MCF 10A (cell line): ENCODE measurements at places on chromosomes 7 and 10.
A peak's percentile ranks its signal among the peaks of the same experiment; 100 is the strongest.

DNA sequence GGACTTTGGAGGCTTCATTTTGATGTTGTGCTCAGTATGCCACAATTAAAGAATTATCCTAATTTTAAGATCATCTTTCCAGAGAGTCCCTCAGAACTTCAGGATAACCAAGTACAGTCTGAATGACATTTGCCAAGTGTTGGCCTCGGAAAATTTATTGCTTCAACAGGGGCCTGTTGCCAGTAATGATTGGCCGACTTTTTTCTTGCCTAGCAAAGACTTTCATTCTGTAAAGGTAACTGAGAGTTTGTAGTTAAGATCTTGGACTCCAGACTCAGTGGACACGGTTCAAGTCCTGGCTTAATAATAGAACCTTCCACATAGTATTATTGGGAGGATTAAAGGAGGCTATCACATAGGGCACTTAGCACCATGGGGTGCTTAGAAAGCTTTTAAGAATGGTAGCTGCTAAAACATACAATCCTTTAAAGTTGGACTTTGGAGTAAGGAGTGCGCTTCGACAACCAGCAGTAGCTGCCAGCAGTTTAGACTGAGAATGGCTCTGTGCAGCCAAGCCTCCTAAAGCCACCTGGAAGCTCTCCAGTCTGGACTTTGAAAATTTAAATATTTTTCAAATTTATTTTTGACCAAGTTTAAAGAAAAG lies 90.0 kb downstream of the PLCE1 start:
- no peak for DNase-seq

DNA sequence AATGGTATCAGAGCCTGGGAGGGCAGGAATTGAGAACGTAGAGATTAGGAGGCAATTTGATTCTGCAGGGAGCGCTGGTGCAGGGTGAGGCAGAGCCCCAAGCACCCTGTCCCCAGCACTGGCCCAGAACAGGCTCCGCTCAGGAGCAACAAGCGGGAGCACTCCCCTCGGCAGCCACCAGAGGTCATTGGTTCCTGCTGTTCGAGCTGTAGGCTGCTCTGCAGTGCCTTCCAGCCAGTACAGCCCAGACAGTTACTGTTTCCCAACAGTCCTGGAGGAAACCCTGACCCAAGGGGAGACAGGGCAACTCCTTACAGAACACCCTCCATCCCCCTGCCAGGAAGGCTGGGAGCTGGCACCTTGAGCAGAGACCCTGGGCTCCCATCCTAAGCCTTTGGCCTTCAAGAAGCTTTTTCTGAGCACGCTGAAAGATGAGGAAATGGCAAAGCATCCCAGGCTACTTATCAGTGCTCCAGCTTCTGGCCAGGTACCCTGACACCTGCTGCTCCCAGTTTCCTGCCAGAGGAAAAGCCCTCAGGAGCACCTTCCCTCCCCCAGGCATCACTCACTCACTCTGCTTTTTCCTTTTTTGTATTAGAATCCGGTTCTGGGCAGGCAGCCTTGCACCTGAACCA lies 71.2 kb upstream of the EFCAB10 start:
- peak; percentile 62 for DNase-seq

GRCh38 chr7:44184206-44184872 lies 4.9 kb downstream of the GCK start:
- peak; percentile 97 for DNase-seq

DNA sequence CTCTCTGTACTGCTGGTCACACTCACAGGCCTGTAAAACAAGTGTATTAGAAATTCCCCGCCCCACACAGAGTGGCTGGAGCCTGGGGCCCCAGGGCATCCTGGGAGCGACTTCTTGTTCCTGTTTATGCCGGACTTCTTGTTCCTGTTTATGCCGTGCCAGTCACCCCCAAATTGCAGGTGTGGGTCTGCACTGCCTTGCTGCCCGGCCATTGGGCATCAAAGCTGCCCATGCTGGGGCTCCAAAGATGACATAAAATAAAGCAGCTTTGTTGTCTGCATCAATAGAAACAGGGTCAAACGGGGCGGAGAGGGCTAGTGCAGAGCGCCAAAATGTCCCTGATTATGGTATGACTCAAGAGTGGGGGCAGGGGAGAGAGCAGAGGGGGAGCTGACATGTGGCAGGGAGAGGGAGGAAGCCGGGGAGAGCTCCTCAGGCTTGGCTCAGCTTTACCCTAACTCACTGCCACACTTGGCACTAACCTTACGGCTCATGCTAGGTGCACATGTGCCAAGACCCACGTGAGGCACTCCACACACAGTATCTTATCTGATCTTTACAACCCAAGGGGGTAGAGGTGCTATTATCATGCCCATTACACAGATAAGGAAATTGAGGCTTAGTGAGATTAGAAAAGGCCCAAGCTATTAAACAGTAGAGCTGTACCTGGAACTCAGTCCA lies 98.4 kb downstream of the PIP4K2A start:
- peak; percentile 82 for DNase-seq

DNA sequence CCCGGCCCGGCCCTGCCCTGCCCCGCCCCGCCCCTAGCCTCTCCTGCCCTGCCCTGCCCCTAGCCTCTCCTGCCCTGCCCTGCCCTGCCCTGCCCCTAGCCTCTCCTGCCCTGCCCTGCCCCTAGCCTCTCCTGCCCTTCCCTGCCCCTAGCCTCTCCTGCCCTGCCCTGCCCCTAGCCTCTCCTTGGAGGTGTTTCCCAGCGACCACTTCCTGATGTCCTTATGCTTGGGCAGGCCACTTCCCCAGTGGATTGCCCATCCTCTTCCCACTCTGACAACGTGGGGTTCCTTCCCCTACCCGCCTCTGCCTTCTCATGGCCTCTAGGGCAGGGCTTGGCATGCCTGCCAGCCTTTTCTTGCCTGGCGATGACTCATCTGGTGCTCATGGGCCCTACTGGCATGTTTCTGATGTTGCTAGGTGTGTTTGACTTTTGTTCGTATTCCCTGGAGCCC lies 21.2 kb downstream of the PRXL2A start:
- peak; percentile 95 for DNase-seq
